ENCODE measurements at places on chromosomes 12 and 14. TPM values are rescaled to one million over a fixed set of nuclear protein-coding genes. Genes with fewer than 3 reads are reported as not detected.

GRCh38 chr14:93239869-93240677 is 33.0 kb downstream of the UBR7 start:
- DNase-seq, result peak; percentile 34

Gene COX8C
- not detected for total RNA-seq

Gene CLEC9A
- not detected for total RNA-seq

GRCh38 chr12:45726603-45727300 is 2.8 kb upstream of the ARID2 start:
- DNase-seq, result peak; percentile 54

- no peak for DNase-seq
Measured at GRCh38 chr14:94115631-94116030, 5.1 kb downstream of the IFI27 start.

DNA sequence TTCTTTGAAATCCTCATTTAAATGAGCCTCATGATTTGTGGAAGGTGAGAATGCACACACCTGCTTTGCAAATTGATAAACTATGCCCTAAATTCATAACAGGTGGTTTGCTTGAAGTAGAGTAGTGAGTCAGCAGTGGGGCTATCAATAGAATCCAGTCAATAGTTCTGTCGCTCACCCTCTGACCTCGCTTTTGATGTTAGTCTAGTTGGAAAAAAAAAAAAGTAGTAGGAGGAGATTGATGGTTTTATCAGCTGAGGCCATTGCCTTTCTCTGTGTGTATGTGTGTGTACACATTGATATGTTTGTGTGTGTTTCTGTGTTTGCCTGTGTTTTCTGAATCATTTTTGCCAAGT is 267.3 kb downstream of the SNAPC1 start:
- no peak for DNase-seq

Gene REC8
- total RNA-seq, result not detected

GRCh38 chr14:105014032-105014431 is 6.9 kb downstream of the CDCA4 start:
- no peak for DNase-seq

GRCh38 chr14:42804141-42804540 is 1197.5 kb downstream of the LRFN5 start:
- DNase-seq, result no peak

DNA sequence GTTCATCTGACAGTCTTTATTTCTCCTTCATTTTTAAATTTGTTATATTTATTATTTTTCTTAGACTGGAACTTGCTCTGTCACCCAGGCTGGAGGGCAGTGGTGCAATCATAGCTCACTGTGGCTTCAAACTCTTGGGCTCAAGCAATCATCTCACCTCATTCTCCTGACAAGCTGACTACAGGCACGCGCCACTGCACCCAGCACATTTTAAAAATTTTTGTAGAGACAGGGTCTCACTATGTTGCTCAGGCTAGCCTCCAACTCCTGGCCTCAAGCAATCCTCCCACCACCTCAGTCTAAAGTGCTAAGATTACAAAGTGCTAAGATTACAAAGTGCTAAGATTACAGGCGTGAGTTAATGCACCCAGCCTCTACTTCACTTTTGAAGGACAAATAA is 96.6 kb downstream of the RALGAPA1 start:
- DNase-seq, result no peak

Gene GALNT6
- total RNA-seq, result 4.3 TPM

DNA sequence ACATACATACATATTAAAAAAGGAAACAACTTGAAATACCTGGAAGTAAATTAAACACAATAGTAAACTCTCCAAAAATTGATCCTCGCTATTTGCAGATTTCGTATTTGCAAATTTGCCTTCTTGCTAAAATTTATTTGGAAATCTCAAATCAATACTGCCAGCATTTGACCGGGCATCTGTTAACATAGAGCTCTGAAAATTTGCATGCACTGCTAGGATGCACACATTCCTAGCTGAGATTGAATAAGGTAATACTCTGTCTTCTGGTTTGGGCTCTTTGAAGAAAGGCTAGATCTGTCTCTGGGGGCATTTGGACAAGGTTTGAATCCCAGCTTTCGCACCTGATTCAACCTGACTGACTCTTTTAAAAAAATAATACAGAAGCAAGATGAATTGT is 729.1 kb upstream of the MGAT4C start:
- DNase-seq, result no peak

GRCh38 chr12:113766131-113766878 is 199.8 kb downstream of the RBM19 start:
- DNase-seq, result no peak

Gene SERPINA9
- not detected for total RNA-seq

- no peak for DNase-seq
Measured at GRCh38 chr12:121614872-121615467, 11.4 kb upstream of the ORAI1 start.

DNA sequence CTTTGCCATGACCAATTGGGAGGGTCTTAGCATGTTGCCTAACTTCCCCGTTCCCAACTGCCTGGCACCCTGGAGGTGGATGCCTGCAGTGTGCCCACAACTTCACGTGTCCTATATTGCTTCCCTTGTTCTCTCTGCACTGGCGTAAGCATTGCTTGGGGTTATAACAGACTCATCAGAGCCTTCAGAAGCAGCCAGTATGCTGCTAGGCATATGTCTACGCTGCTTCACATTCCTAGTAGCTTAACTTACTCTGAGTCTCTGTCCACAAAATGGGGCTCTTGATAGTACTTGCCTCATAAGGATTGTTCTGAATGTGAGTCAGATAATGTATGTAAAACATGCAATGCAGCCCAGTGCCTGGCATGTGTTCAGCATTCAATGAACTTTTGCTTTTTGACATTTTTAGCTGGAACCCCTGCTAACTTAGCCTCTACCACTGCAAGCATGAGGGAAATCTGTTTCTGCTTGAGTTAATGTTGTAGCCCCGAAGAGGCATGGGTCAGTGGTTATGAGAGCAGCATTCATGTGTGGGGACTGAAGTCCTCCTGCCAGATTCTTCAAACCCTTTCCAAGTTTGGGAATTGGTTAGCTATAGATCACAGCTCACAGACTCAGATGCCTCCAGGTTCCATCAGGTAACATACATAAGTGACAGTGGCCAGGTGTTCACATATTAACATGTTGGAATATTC is 2.8 kb downstream of the SLC5A8 start:
- no peak for DNase-seq

GRCh38 chr12:108972358-108972757 is 48.5 kb downstream of the SVOP start:
- DNase-seq, result peak; percentile 58

Gene KRT7
- total RNA-seq, result 12.2 TPM

- no peak for DNase-seq
Measured at GRCh38 chr12:68018315-68018714, 29.1 kb downstream of the IFNG-AS1 start.

DNA sequence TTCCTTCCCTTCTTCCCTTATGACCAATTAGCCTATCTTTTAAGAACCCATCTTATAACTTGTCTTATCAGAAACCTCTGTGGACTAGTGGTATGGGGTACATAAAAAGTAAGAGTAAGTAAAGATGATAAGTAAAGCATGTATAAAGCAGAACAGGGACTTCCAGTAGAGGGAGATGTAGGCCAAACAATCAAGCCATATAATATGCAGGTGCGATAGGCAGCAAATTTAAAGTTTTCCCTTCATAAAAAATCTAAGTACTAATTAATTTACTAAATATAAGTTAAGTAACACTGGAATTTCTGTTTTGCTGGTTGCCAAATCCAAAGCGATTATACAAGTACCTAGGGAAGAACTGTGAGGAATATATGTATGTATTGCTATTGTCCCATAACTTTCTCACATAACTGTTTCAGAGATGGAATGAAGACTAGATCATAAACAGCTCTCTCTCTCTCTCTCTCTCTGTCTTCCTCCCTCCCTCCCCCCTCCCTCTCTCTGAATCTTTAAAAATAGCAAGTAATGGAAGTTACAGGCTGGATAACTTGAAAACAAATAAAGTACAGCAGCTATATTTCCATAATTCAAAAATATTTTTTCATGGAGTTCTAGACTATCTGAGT is 25.7 kb downstream of the METTL25 start:
- DNase-seq, result no peak

Gene MFAP5
- 3.9 TPM for total RNA-seq

DNA sequence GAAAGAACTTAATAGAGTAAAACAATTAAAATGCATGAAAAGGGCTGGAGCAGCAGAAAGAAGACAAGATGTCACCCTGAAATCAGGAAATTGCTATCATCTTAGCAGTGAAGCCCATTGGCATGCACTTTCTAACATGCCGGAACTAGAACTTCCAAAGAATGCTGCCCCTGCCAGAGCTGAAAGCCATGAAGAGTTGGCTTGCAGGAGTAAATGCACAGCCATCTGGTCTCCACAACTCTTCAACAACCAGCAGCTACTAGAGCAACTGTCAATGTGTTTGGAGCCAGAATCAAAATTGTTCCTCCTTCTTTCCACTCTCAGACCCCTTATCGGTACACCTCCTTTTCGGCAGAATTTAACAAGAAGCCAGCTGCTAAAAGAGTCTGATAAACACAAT is 414.1 kb downstream of the KCNH5 start:
- DNase-seq, result no peak

DNA sequence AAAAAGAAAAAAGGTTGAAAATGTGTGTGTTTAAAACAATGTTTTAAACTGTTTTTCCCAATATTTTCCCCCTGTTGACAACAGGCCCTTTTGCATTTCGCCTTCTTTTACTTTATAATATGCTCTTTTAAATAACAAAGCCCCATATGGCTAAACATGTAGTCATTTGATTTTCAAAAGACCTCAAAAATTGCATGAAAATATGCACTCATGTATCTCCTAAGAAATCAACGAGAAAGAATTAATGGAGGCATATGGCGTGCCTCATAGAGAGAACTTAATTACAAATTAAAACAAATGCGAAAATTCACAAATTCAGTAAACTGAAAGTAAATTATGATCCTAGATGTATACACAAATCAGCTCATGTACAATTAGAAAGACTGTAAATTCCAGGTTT is 202.6 kb upstream of the FOXN3 start:
- DNase-seq, result no peak

DNA sequence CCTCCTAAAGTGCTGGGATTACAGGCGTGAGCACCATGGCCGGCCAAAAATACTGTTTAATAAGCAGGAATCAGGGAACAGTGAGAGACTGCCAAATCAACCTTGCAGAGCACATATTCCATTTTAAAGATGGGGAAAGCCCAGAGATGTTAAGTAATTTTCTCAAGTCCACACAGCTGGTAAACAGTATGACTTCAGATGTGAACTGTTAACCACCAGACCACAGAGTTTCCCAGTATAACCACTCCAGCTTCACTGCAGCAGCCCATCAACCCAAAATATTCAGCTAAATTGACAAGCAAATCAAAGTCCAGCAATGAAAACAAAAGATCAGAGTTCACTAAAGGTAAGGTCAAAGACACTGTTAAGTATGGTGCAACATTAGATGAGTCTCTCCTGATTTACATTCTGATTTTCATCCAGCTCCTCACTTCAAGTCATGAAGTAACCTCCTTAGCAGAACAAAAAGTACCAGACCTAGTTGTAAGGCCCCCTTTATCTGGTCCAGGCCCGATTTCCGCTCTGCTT is 82.1 kb downstream of the TRAFD1 start:
- DNase-seq, result no peak

Gene SYT1
- 0.45 TPM for total RNA-seq

DNA sequence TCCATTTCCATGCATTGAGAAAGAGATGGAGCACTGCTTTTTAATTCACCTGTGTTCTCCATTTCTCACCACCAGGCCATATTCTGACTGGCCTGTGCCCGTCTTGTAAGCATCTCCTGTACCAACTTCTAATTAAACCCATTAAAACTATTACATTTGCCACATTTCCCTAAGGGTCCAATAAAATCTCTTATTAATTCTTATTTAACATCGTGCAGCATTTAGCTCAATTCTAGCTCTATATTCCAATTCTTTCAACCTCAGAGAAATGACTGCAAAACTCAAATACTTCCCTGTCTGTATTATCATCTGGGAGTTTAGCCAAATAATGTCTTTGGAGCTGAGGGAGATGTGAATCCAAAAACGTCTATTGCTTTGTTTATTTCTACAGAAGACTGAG is 495.4 kb upstream of the TMEM132C start:
- DNase-seq, result no peak

DNA sequence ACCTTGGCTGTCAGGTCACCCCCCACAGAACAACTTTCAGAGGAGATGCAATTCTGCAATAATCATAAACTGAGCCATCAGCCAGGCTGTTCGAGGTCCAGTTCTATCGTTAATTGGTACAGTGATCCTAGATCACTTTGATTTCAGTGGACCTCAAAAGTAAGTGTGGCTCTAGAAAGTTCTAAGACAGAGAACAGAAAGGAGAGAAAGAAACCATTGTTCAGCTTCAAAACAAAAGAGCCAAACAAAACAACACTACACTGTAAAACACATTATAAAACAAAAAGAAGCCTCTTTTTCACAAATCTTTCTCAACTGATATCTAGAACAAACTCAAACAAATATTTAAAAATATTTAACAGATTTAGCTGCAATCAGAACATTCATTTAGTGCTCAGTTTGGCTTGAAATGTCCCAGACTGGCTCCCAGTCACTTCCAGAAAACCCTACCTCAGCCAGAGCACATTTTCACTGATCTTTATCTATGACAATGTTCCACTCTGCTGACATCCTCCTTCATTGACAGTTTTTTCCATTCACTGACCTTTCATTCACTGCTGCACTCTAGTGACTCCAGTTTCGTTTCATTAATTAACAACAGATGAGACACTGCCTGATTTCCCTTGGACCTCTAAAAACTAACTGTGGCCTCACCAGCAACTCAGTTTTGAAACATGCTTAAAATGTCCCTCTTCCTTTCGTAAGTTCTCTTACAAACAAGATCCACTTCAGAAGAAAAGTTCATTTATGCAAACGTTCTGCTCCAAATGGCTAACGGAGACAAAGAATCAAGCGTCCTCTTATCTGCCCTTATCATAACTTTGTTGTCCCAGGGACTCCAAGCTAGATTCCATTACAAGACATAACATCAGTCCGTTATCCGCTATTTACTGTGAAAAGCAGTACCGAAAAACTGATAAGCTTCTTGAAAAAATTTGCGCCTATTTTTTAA is 56.8 kb downstream of the DUSP16 start:
- DNase-seq, result no peak

DNA sequence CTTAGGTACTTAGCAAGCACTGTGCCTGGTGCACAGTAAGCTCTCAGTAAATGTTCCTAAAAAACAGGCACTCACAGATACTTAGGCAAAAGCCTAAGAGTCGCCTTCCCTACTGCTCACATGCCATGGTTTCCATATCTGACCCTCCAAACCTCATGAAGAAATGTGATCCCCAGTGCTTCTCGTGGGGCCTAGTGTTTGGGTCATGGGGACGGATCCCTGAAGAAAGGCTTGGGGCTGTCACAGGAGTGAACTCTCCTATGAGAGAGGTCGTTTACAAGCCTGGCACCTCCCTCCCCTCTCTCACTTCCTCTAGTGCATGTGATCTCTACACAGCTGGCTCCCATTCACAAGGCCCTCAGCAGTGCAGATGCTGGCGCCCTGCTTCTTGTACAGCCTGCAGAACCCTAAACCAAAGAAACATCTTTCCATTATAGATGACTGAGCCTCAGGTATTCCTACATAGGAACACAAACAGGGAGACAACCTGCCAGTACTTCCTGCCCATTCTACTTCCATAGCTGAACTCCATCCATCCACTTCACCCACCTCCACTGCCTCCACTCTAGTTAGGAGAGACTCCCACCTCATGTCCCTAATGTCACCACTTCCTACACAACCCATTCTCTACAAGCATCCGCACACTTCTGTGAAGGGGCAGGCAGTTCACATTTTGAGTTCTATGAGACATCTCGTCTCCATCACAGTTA is 2.9 kb downstream of the SLC15A4 start:
- no peak for DNase-seq

GRCh38 chr12:120242275-120242799 is 23.2 kb downstream of the PXN start:
- DNase-seq, result no peak

Gene FERMT2
- total RNA-seq, result 131 TPM

- DNase-seq, result no peak
Measured at GRCh38 chr12:4701395-4702190, 18.6 kb upstream of the GALNT8 start.
